ENCODE measurements at places on chromosomes 2 and 18.
A peak's percentile ranks its signal among the peaks of the same experiment; 100 is the strongest.

GRCh38 chr2:237631007-237631785, 3.8 kb downstream of the LRRFIP1 start:
- no peak for DNase-seq

GRCh38 chr2:22579341-22579740, 805.6 kb upstream of the KLHL29 start:
- no peak for DNase-seq

DNA sequence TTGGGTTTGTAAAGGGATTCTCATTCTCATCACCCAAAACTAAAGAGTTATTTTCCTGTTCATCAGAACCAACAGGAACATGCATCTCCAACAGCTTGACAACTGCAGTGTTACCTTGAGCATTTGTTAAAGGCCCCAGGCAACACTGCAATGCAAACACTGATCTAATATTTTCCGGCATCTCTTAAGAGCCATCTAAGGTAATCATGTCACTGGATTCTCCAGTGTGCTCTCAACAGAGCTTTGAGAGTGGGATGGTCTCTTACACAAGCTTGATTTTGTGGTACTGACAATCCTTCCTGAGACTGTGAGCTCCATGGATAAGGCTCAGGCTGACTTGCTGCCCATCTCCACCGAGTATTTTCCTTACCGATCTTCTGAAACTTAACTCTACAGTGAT, 90.5 kb upstream of the ITGB6 start:
- no peak for DNase-seq

DNA sequence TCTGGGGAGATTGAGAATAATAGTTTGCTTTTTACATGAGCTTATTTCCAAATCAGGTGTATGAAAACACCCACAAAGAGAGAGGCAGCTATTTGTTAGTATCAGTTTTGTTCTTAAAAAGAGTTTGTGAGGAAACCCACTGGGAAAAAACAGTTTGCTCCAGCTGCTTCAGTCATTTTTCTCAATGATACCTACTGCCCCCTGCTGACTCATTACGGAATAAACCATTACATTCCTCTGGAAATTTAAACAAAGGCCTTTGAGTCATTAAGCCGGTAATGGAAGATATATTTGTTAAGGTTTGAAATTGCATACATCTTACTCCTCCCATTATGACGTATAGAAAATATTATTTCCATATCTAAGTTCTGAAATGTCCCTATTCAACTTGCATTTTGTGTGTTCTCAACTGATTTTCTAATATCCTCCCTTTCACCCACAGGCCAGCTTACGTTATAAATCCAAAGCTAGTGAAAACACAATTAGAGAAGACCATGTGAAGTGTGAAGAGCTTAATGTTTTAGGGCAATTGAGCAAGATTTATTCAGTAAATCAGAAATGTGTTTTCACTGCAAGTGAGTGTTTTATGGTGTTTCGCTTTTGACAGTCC, 761.6 kb downstream of the DSC3 start:
- no peak for DNase-seq

DNA sequence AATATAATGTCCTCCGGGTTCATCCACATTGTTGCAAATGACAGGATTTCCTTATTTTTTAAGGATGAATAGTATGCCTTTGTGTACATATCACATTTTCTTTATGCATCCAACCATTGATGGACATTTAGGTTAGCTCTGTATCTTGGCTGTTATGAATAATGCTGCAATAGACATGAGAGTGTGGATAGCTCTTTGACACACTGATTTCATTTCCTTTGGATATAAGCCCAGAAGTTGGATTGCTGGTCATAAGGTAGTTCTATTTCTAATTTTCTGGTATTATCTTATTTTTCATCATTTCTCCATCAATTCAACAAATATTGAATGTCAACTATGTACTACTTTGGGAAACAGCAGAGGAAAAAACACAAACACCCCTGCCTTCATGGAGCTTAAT, 423.3 kb downstream of the MTX2 start:
- DNase-seq = no peak

- peak; percentile 35 for DNase-seq
These were observed 20.5 kb upstream of the LRPPRC start for GRCh38 chr2:44016282-44016681.

DNA sequence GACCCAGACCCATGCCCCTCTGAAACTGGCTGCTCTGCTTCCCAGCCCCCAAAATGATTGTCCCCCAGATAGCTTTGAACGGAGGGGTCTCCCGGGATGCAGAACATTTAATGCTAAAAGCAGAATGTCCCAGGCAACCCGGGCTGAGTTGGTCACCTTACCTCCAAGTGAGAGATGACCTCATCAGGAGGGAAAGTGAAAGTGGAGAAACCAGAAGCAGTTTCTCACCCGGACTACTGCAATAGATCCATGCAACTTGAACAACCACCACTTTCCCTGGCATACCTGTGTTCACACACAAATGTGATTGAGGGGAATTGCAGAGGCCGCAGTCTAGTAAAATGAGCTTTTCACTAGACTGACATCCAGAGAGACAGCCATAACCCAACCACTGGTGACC, 75.3 kb upstream of the NPAS2 start:
- no peak for DNase-seq

GRCh38 chr2:3588084-3588483, 6.8 kb upstream of the COLEC11 start:
- no peak for DNase-seq

DNA sequence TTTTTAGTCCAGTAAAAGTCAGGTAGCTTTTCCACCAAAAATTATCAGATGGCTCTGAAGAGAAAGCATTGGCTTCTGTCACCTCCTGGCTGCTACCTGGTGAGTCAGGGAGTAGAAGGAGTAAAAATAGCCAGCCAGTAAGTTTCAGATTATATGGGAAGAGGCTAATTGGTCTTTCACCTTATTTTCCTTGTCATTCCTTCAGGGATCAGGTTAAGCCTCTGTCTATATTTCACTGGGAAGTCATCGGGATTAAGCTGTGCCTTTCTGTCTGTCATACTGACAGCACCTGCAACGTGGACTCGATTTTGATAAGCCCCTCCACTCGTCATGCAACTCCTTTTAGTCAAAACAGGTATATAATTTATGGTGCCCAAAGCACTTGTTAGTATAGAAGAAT, 380.7 kb upstream of the CELF4 start:
- no peak for DNase-seq

DNA sequence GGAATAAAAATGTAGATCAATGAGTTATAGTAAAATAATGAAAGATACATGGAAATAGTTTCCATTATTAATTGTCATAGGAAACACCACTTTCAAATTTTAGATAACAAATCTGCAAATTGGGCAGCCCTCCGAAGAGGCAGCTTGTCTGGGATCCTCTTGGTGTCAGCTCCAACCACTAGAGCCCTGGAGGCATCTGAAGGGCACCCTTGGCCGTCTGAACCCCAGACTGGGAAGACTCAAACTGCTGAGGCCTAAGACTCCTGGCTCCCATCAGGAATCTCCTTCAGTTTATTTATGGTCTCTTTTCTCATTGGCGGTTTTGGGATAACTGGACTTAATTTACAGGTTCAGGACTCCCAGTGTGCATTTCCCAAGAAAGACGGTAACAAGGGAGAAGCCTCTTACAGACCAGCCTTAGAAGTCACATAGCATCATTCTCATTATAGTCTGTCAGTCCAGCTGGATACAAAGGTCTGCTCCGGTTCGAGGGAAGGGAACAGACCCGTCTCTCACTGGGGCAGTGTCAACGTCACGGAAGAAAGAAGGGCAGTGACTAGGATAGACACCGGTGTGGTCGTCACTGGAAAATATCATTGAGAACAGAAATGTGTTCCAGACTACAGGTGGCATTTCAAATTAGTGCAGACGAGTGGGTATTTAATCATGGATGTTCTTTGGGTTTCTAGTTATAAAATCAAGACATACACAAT, 390.7 kb upstream of the NETO1 start:
- DNase-seq = no peak

DNA sequence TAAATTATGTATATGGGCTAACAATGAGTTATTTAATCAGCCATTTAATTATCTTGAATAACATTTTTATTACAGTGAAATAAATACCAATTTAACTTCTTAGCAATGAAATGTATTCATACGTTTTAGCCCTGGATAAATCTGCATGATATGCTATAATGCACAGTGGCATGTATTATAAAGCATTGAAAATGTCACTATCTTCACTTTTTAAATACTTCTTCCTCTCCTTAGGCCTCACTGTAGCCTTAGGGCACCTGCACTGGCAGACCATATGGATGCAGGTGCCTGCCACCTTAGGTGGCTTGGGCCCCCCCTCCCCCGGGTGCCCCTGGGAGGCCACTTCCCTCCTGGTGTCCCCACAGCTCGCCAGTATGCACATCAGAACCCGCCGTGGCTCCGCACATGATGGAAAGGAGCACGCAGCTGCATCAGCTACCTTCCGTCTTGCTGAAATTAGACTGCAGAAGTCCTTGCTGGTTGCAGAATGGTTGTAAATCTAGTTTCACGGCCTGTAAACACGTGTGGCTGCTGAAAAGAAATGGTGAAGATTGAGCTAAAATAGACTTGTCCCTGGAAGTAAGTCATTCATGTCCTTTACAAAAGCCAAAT, 56.7 kb downstream of the ADI1 start:
- DNase-seq = no peak

- DNase-seq = no peak
These were observed 178.9 kb downstream of the FAM124B start for GRCh38 chr2:224222974-224223373.

DNA sequence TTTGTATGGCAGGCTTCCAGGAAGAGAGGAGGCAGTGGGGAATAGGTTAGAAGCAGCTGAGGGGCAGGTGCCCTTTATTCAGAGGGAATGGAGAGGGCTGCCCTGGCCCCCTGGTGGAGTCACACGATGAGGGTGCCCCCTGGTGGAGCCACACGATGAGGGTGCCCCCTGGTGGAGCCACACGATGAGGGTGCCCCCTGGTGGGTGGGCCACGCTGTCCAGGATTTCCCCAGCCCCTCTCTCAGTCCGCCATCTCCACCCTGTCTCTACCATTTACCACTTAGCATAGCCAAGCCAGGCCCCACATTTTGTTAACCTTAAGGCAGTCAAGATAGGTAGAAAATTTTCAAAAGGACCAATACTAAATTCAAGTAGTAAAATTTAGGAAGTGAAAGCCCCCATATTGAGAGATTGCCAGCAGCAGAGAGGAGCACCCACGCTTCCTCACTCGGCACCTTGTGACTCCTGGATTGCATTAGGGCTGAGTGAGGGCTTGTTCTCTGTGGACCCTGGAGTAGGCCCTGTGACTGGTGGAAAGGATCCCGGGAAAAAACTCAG, 10.4 kb upstream of the FAM228A start:
- DNase-seq = peak; percentile 29

GRCh38 chr2:9001778-9002177, 1.7 kb downstream of the MBOAT2 start:
- no peak for DNase-seq

DNA sequence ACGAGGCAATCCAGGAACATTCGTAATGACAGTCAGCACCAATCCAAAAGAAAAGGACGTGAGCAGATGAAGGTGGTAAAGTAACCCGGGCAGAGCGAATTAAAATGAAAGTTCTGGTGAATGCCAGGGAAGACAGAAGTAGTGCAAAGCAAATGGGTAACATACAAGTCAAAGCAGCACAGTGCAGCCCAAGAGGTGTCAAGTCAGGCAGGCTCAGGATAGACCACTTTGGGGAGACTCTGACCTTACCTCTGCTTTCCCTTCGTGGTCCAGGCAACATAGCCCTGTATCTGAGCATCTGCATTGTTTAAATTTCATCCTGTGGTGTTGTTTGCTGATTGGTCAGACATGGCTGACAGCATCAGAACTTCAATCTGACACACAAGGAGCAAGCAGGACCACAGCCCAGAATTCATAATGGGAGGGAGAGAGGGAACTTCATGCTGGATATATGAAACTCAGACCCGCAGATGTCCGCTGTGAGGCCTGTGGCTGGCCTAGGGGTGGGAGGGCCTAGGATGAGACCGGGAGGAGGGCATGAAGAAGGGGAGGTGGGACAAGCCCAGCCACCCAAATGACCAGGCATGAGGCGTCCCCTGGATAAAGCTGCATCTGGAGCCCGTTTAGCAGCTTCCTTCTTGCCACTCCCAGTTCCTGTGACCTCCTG, 285.7 kb downstream of the TCF4 start:
- no peak for DNase-seq

DNA sequence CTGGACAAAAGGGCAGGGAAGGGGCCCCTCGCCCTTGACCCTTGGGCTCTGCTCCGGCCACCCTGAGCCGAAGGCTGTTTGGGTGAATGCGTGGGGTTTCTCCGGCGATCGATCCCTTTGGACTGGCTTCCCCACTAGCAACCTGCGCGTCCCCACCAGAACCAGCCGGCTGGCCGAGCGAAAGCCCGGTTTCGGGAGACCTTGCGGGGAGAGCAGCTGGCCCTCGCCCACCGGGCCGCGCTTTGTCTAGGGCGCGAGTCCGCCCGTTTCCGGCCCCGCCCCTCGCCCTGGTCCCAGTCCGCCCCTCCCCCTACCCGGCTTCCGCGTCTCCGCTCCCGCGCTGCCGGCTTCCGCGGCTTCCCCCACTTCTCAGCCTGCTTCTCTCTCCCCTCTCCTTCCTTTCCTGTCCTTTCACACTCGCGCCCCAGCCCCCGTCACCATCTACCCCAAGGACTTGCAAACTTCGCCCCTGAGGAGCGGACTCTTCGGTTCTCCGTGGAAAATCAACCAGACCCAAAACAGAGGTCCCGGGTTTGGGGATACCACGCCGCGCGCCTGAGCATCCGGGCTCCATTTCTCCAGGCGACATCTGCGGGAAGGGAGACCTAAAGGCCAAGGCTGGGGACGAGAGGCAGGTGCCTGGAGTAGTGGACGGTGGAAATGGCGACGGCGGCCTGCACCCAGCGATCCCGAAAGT, 48.0 kb upstream of the ATP6V1B1 start:
- peak; percentile 72 for DNase-seq

DNA sequence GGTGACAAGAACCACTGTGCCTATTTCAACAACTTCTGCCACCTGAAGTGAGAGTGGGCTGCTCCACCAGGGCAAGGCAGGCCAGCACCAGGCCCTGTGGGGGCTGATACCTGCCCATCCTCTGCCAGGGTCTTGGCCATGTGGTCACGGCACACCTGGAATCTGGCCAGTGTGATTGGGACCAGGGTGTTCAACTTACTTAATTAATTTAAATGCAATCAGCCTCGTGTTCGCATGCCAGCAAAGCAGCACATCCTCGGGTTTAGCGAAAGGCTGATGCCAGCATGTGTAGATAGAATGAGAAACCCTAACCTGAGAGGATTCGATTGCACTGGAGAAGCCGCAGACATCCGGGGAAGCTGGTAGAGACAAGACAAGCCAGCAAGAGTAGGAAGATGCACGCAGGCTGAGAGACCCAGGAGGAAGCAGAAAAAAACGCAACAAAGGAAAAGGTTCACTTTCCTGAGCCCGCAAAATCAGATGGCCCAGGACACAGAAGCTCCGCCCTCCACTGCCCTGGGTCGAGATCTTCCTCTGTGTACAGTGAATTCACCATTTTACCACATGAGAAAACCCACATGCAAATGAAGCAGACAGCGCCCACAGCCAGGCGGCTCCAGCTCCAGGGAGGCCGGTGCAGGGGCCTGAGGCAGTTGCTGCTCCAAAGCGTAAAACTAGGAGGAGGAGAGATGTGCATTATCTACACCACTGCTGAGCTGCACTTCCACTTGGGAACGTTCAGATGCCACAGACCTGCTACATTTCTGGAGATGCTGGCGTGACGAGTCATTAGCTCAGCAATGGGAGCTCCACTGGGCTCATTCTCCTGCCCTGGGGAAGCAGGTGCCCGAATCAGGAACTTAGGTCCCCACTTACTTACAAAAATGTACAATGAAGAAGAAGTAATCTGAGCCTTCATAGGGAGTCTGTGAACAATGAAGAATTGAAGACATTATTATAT, 92.1 kb downstream of the TMEM18 start:
- peak; percentile 50 for DNase-seq

GRCh38 chr2:239258248-239258647, 142.6 kb downstream of the HDAC4 start:
- no peak for DNase-seq

Data from CD4-positive, alpha-beta T cell treated with Interleukin-17A for 4 hours (primary cell).